ENCODE measurements at places on chromosomes 16 and 17. TPM values are rescaled to one million over a fixed set of nuclear protein-coding genes. Genes with fewer than 3 reads are reported as not detected.

- peaks cover 58% of the 10 kb centered on the region for H3K4me1 ChIP-seq
- no peaks in the 10 kb centered on the region for H3K36me3 ChIP-seq
- H3K27me3 ChIP-seq, result no peaks in the 10 kb centered on the region
- peak overlapping the region; percentile 90 for H3K4me3 ChIP-seq
- H3K27ac ChIP-seq, result peak overlapping the region; percentile 82
Observed at GRCh38 chr17:77959926-77960521, 1.5 kb downstream of the TNRC6C start.

- no peak for DNase-seq
- no peaks in the 10 kb centered on the region for H3K27me3 ChIP-seq
- H3K4me1 ChIP-seq, result no peaks in the 10 kb centered on the region
- H3K36me3 ChIP-seq, result no peaks in the 10 kb centered on the region
Observed at GRCh38 chr17:56597495-56597990, 4.0 kb downstream of the NOG start.

DNA sequence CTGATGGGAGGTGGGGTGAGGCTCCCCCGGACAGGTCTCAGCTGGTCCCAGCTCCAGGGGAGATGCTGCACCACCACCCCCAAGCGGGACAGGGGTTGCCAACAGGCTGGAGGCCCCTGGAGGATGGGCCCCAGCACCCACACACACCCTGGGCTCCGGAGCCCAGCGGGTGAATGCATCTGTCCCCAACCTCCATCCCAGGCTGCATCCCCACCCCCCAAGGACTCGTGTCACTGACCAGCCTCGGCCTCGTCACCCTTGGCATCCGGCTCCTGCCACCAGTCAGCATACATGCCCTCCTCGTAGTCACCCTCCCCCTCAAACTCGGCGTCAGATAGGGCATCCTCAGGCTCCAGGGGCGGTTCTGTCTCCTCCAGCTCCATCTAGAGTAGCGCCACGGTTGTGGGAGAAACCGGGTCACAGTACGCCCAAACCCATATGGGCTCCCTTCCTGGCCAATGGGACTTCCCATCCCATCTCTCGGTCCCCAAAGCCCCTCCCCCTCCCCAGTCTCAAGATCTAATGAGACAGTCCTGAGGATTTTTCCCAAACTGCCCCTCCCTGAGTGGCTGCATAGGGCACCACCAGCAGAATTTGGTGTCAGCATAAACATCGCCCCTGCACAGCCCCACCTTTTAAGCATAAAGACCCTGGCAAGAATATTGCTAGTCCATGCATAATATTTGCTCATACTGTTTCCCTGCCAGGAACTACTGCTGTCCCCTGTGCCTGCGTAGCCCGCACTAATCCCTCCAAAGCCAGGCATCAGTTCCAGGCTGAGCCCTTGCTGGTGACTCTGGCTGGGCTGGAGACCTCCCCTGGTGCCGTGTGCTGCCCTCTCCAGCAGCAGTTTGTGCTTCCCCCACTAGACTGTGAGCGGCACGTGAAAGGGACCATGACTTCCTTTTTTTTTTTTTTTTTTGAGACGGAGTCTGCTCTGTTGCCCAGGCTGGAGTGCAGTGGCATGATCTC lies 8.4 kb downstream of the P3H4 start:
- no peak overlapping the region for H3K4me3 ChIP-seq
- H3K36me3 ChIP-seq, result peaks cover 12% of the 10 kb centered on the region
- no peaks in the 10 kb centered on the region for H3K27me3 ChIP-seq
- no peak for DNase-seq

DNA sequence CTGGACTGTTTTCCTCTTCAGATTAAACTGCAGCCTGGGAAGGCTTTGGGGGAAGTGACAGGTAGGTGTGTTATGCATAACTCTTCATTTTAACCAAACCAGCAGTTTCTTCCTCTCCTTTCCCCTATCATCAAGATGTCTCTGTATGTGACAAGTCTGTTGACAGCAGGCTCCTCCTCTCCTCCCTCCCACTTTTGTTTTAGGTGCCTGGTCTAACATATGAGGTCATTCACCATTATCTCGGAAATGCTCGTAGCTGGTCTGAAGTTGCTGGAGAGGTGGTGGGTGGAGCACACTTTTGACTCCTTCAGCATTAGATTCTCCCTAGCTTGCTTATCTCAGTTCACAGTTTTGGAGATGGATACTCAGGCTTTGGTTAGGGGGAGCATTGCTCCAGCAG lies 571.0 kb upstream of the EEF2KMT start:
- H3K27me3 ChIP-seq, result no peaks in the 10 kb centered on the region
- DNase-seq, result no peak
- no peaks in the 10 kb centered on the region for H3K4me1 ChIP-seq
- H3K27ac ChIP-seq, result no peak overlapping the region
- no peak overlapping the region for H3K4me3 ChIP-seq

GRCh38 chr17:36928471-36929345 lies 8.6 kb upstream of the LHX1 start:
- no peak overlapping the region for H3K27ac ChIP-seq
- peaks cover 35% of the 10 kb centered on the region for H3K27me3 ChIP-seq

DNA sequence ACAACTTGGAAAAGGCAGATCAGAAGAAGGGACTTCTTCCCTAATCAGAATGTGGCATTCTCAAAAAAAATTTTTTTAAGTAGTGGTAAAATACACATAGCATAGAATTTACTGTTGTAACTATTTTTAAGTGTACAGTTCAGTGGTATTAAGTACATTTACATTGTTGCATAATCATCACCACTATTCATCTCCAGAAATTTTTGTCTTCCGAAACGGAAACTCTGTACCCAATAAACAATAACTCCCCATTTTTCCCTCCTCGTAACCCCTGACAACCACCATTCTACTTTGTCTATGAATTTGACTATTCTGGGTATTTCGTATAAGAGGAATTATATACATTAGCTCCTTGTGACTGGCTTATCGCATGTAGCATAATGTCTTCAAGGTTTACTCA lies 18.9 kb downstream of the METTL9 start:
- no peak for DNase-seq
- H3K27me3 ChIP-seq, result no peaks in the 10 kb centered on the region
- no peaks in the 10 kb centered on the region for H3K4me1 ChIP-seq
- H3K27ac ChIP-seq, result no peak overlapping the region
- no peaks in the 10 kb centered on the region for H3K36me3 ChIP-seq

GRCh38 chr16:97822-98221 lies 19.8 kb downstream of the MPG start:
- H3K4me1 ChIP-seq, result peaks cover 31% of the 10 kb centered on the region
- no peak overlapping the region for H3K27ac ChIP-seq
- H3K4me3 ChIP-seq, result no peak overlapping the region
- H3K36me3 ChIP-seq, result peaks cover 11% of the 10 kb centered on the region
- no peak for DNase-seq

DNA sequence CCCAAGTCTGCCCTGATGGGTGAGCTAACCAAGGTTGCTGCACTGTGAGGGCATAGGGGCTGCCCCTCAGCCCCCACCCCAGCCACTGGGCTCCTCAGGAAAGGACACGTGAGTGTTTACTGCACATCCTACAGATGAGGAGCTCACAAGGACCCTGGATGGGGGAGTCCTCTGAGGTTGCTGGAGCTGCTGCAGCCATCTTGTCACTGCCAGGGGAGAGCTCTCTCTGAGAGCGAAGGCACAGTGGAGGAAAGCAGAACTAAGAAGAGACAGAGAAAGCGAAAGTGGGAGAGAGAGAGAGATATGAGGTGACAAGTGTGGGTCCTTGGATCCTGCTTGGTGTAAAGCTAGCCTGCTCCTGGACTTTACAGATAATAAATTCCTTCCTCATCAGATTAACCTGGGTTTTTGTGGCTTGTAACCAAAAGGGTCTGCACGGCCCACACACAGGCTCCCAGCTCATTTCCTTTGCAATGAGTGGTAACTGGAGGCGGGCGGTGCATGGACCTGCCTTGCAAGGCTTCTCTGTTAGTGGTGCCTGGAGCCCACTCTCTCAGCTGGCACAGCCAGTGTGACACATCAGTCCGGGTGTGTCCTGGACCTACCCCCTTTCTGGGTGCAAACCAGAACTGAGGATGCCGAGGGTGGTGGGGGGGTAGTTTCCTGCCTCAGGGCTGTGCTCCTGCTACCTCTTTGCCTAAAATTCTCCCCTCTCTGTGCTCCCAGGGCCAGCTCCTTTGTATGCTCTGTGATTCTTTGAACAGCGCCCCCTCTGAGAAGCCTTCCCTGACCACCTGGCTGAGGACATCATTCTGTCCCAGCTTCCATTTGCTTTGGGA lies 14.2 kb downstream of the SNX20 start:
- DNase-seq, result no peak
- no peak overlapping the region for H3K4me3 ChIP-seq
- no peak overlapping the region for H3K27ac ChIP-seq
- no peaks in the 10 kb centered on the region for H3K36me3 ChIP-seq
- no peaks in the 10 kb centered on the region for H3K27me3 ChIP-seq

- no peaks in the 10 kb centered on the region for H3K27me3 ChIP-seq
- H3K27ac ChIP-seq, result no peak overlapping the region
- DNase-seq, result no peak
- no peaks in the 10 kb centered on the region for H3K36me3 ChIP-seq
- no peak overlapping the region for H3K4me3 ChIP-seq
Observed at GRCh38 chr16:54176376-54176901, 110.1 kb downstream of the IRX3 start.

GRCh38 chr17:8884336-8884990 lies 17.0 kb upstream of the PIK3R6 start:
- no peaks in the 10 kb centered on the region for H3K4me1 ChIP-seq
- H3K27ac ChIP-seq, result no peak overlapping the region

GRCh38 chr17:81429821-81430551 lies 34.7 kb downstream of the BAHCC1 start:
- DNase-seq, result no peak
- peak overlapping the region; percentile 13 for H3K4me3 ChIP-seq
- no peak overlapping the region for H3K27ac ChIP-seq
- H3K36me3 ChIP-seq, result no peaks in the 10 kb centered on the region
- H3K27me3 ChIP-seq, result no peaks in the 10 kb centered on the region

- H3K4me3 ChIP-seq, result no peak overlapping the region
- H3K27ac ChIP-seq, result no peak overlapping the region
- no peak for DNase-seq
- peaks cover 20% of the 10 kb centered on the region for H3K4me1 ChIP-seq
Observed at GRCh38 chr16:89823087-89823823, 5.0 kb upstream of the SPIRE2 start.

DNA sequence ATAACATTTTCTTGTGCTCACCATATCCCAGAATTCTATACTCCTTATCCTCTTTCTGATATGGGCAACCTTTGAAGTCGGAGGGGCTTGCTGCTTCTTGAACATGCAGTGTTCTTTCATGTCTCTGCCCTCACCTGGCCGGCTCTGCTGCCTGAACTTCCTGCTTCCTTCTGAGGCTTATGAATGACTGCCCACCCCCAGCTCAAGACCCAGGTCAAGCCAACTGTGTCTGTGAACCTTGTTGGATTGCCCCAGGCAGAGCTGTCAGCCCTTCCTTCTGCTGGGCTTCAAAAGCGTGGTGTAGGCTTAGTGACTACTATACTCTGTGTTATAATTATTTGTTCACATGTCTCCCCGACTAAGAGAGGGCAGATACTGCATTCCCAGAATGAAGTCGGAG lies 506.5 kb downstream of the HS3ST4 start:
- H3K27ac ChIP-seq, result no peak overlapping the region
- DNase-seq, result no peak
- H3K36me3 ChIP-seq, result no peaks in the 10 kb centered on the region
- H3K4me1 ChIP-seq, result no peaks in the 10 kb centered on the region
- no peak overlapping the region for H3K4me3 ChIP-seq

GRCh38 chr17:41975099-41976083 lies 8.8 kb downstream of the CNP start:
- DNase-seq, result no peak
- peaks cover 89% of the 10 kb centered on the region for H3K36me3 ChIP-seq
- H3K27ac ChIP-seq, result no peak overlapping the region
- no peak overlapping the region for H3K4me3 ChIP-seq
- peaks cover 21% of the 10 kb centered on the region for H3K4me1 ChIP-seq

- DNase-seq, result no peak
- H3K27ac ChIP-seq, result no peak overlapping the region
- H3K4me3 ChIP-seq, result no peak overlapping the region
- no peaks in the 10 kb centered on the region for H3K36me3 ChIP-seq
Observed at GRCh38 chr17:17985555-17985954, 12.9 kb downstream of the DRC3 start.

GRCh38 chr16:23156946-23157460 lies 7.8 kb upstream of the USP31 start:
- no peaks in the 10 kb centered on the region for H3K27me3 ChIP-seq
- no peak for DNase-seq
- H3K27ac ChIP-seq, result no peak overlapping the region
- H3K36me3 ChIP-seq, result no peaks in the 10 kb centered on the region
- no peak overlapping the region for H3K4me3 ChIP-seq
- no peaks in the 10 kb centered on the region for H3K4me1 ChIP-seq

DNA sequence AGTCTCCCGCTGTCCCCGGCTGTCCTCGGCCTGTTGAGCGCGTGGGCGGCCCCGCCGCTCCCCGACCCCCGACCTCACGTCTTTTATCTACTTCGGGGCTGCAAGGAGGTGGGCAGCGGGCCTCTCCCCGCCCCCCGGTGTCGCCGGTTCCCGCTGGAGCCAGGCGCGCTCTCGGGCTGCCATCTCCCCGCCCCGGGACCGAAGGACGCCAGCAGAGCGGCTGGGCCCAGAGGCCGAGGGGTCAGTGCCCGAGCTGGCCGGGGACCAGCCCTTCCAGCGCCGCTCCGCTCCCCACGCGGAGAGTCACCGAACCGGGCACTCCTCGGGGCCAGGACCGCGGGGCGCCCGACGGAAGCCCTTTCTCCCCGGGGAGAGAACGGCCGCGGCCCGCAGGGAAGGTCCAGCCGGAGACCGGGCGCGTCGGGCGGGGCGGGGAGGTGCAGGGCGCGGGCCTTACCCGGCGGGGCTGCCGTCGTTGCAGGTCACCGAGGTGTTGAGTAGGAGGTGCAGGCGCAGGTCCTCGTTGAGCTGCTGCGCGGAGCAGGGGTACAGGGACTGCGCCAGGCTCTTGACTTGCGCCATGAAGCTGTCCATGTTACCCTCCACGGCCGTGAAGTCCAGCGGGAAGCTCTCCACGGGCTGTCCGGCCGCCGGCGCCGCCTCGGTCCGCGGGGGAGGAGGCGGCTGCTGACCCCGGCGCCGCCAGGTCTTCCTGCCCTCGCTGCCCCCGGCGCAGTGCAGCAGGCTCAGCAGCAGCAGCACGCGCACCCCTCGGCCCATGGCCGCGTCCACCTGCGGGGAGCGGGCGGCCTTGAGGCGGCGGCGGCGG lies 643 bp downstream of the NOTUM start:
- H3K27ac ChIP-seq, result no peak overlapping the region
- H3K4me1 ChIP-seq, result no peaks in the 10 kb centered on the region
- no peaks in the 10 kb centered on the region for H3K36me3 ChIP-seq

- H3K27ac ChIP-seq, result peak overlapping the region; percentile 40
- H3K4me3 ChIP-seq, result no peak overlapping the region
- H3K4me1 ChIP-seq, result peaks cover 34% of the 10 kb centered on the region
- no peaks in the 10 kb centered on the region for H3K36me3 ChIP-seq
- no peaks in the 10 kb centered on the region for H3K27me3 ChIP-seq
- no peak for DNase-seq
Observed at GRCh38 chr16:85199069-85199725, 86.9 kb upstream of the CIBAR2 start.

The GRB7 gene
- total RNA-seq, result 5.8 TPM

The ANKRD11 gene
- 55.2 TPM for total RNA-seq

The UNK gene
- 25.3 TPM for total RNA-seq

The CHST5 gene
- not detected for total RNA-seq

The CD300H gene
- not detected for total RNA-seq

The SLFN11 gene
- total RNA-seq, result 20.8 TPM

The KRTAP1-1 gene
- total RNA-seq, result not detected

The ITGA2B gene
- total RNA-seq, result 1.0 TPM

All from right atrium auricular region (tissue), 2 donors.